ENCODE measurements at places on chromosomes 1 and 21. TPM values are rescaled to one million over a fixed set of nuclear protein-coding genes. Genes with fewer than 3 reads are reported as not detected.

- DNase-seq, result no peak
Observed at GRCh38 chr1:48858200-48858920, 81.7 kb upstream of the BEND5 start.

DNA sequence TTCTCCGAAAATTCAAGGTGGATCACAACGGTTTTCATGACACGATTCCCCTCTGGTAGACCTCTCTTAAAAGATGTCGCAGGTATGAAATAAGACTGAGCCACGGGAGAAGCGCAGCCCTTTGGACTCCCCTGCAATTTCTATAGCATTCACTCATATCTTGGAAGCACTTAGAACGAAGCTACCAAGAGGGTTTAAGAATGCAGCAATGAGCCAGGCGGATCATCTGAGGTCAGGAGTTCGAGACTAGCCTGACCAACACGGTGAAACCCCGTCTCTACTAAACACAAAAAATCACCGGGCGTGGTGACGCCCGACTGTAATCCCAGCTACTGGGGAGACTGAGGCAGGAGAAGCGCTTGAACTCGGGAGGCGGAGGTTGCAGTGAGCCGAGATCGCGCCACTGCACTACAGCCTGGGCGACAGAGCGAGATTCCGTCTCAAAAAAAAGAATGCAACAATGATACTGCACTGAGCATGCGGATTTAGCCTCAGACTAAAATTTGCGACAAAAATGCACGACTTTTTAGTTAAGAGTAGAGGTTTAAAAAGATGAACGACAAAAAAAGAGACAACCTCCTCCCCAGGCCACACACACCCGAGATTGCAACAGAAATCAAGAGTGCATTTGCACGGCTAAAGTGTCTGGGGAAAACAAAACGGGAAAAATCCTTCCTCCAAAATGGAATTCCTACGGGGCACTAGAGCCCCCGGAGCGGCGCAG, 743 bp downstream of the TOMM20 start:
- peak; percentile 49 for DNase-seq

- no peak for DNase-seq
Observed at GRCh38 chr1:76084029-76084627, 9.6 kb downstream of the ST6GALNAC3 start.

The PDC gene
- not detected for total RNA-seq

The AK5 gene
- 2.2 TPM for total RNA-seq

The EPHA8 gene
- not detected for total RNA-seq

All from activated CD4-positive, alpha-beta memory T cell treated with anti-CD3 and anti-CD28 coated beads for 36 hours (primary cell).